ENCODE measurements at places on chromosomes 12 and 14. TPM values are rescaled to one million over a fixed set of nuclear protein-coding genes. Genes with fewer than 3 reads are reported as not detected.

- no peak for DNase-seq
Observed at GRCh38 chr12:57902478-57902969, 38.8 kb upstream of the ATP23 start.

DNA sequence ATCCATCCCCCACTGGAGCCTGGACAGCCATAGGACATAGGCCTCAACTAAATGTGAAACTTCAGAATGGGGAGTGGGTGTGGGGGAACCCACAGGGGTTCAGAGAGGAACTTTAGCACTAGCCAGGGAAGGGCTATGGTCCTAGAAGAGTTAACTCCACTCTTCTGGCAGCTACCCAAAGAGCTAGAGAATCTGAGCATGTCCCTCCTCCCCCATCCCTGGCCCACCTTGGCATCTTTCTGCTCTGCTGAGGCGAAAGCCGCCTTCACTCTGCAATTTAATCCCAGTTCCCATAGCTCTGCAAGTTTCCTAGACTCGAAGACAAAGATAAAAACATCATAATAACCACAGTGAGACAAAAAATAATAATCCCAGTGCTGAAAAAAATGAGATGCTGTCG is 214.7 kb upstream of the RTL1 start:
- DNase-seq = no peak

GRCh38 chr12:58528271-58528670 is 392.0 kb downstream of the LRIG3 start:
- DNase-seq = no peak

GRCh38 chr12:46533723-46534122 is 161.2 kb upstream of the SLC38A2 start:
- no peak for DNase-seq

GRCh38 chr14:87449016-87449415 is 544.0 kb downstream of the GALC start:
- no peak for DNase-seq

GRCh38 chr12:82326905-82327503 is 31.2 kb downstream of the CCDC59 start:
- no peak for DNase-seq

DNA sequence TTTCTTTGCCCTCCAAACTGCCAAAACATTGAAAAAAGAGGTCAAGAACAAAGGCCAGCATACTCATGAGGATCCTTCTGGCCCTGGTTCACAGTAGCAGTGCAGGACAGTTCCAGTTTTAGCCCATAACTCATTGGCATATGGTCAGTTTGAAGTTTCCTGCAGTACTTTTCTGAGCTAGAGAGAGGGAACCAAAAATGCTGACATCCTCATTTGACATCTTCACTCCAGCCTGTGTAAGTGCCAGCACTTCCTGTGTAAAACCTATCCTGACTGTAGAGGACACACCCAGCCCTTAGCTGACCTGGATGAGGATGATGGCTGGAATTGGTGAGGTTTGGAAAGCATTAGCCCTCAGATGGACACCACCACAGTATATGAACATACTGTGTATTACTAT is 84.1 kb downstream of the FGD4 start:
- DNase-seq = no peak

DNA sequence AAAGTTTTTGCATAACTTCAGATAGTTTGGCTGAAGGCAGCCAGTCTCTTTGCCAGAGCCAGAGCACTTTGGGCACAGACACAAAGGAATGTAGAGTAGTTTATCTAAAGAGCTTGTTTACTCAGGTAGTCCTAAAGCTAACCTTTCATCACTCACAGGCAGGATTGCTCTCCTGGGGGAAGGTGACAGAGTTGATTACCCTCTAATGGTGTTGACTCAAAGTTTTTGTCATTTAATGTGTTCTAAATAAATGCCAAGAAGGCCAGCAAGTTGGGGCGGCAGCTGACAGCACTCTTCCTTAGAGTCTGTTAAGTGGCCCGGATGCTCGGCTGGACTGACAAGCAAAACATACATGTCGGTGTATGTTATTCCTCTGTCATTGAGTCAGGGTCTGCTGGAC is 9.3 kb upstream of the TAS2R46 start:
- no peak for DNase-seq

DNA sequence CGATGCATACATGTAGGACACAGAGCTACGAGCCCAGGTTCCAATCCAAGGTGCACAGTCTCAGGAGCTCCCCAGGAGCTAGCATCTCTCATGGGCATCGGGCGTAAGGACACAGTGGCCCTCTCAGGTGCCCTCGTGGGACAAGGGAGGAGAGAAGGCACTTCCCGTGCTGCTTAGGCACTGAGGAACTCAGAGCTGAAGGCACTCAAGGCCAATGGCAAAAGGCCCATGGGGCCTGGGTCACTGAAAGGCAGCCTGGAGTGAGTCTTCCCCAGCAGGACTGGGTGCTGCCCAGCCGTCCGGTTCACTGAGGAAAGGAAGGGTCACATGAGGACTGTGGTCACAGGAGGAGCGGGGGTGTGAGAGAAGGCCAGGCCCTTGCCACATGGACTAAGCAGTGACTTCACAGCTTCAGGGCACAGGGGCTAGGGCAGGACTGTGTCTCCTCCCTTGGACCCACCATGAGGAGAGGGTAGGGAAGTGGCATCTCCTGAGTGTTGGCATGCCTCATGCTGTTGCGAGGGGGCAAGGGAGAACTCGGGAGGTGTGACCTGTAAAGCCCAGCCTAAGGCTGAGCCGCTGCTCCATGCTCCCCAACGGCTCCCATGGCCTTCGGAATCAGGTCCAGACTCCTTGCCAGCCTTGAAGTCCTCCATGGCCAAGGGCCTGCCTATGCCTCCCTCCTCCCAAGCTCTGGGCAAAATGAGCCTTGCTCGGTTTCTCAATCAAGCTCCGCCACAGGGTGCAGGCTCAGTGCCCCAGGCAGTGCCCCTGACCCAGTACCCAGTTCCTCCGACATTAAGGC is 51.8 kb downstream of the CHGA start:
- DNase-seq = no peak

DNA sequence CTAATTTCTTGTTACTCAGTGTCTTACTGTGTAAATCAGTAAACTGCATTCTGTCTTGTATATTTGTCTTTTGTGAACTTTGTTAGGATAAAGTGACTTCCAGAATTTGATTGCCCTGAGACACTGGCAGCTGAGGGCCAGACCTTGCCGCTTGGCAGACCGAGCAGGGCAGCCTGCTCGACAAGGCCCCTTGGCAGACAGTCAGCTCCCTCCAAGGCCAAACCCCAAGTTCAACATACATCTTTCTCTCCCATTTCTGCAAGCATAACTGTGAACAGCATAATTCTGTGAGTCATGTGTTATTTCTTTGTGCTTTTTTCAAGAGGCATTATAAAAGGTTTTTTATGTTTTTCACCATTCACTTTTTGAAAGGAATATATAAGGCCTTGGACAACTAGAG is 39.2 kb upstream of the BMAL2 start:
- DNase-seq = no peak

AKAP5 gene
- 0.48 TPM for total RNA-seq

PRH2 gene
- total RNA-seq = not detected

VPS33A gene
- total RNA-seq = 26.8 TPM
